ENCODE measurements at places on chromosomes 1 and 21.

DNA sequence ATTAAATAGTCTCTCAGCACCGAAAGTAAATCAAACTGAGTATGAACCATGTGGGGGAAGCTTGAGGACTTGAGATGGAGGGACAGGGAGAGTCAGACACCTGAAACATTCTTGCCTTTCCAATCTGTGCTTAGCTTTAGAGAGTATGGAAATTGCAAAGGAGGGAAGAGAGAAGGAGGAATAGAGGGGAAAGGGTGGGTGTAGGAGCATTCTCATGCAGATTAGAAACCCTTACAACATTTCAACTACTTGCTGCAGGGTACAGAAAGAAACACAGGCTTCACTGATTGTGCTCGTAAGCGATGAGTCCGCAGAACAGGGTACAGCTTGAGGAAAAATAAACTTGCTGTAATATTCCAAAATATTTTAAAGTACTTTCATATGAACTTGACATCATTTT lies 73.8 kb downstream of the NIBAN1 start:
- no peak for DNase-seq

DNA sequence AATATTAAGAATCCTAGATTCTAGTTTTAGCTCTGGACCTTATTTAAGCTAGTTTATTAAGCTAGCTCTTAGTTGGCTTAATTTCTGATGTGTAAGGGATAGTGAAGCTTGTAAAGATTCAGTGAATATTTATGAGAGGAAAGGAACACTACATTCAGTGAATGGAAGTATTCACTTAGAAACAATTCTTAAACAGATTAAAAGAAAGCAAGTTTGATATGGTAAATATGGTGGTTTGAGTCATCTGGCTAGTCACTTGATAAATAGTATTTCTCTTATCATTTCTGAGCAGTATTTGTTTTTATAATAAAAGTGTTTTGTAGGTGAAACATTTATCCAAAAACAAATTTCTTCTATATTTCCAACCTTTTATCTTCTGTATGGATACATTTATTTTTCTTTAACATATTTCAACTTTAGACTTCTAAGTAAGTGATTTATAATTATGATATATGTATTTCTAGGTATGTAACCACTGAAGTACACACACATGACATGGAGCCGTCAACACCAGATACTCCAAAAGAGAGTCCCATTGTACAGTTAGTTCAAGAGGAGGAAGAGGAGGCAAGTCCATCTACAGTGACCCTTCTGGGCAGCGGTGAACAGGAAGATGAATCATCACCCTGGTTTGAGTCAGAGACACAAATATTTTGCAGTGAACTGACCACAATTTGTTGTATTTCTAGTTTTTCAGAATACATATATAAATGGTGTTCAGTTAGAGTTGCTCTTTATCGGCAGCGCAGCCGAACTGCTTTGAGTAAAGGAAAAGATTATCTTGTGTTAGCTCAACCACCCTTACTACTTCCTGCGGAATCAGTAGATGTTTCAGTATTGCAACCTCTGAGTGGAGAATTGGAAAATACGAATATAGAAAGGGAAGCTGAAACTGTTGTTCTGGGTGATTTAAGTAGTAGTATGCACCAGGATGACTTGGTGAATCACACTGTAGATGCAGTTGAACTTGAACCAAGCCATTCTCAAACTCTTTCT lies 55.6 kb downstream of the SUCO start:
- peak; percentile 68 for DNase-seq

DNA sequence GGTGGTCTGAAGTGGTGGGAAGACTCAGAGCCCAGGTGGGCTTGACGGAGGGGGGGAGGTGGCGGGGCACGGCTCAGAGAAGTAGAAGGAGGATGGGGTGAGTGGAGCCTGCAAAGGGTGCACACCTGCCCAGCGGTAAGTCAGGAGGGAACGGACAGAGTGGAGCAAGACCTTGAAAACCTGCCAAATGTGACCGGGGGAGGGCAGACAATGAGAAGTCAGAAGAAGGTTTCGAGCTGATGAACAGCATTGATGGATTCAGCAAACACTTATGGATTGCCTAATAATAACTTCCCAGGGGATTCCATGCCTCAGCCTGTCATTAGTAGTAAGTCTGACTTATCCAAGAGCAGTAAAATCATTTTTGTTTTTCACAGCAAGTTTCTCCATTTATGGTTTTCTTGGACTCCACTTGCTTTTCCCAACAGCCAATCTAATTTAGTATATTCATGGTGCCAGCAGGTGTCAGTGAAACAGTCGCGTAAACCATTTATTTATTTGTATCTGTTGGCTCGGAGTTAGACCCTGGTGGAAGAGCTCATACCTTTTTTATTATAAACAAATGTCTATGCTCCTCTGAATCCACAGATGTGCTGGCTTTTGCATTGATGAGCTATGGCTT lies 279.1 kb downstream of the PCP4 start:
- no peak for DNase-seq

DNA sequence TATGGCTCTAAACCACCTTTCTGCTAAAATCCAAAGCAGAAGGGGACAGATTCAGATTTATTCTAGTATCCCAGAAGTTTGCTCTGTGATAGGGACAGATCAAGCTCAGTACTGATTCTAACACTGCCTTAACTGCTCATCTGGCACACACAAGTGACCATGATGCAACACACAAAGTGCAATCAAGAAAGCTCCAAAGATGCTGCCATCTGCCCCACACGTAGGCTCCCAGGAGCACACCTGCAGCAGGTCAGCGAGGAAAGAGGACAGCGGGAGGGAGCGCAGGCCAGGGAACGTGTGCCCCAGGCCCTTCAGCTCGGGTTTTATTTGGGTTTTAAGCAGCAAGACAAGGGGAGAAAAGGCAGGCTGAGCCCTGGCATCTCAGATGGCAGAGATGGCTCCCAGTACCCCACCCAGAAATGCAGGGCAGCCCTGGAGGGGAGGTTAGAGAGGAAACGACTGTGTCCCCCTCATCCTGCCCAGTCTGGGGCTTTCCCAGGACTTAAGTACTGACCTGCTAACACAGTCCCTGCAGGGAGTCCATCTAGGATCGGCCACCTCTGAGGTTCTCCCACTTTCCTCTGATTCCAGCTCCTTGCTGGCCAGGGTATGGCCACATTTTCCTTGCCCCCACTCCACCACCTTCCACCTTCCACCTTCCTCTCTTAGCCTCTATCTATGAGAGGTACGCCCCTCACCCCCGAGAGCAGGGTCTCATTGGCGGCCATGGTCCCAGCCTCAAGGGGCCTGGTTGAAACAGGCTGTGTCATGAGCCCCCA lies 1.2 kb downstream of the TRIM11 start:
- no peak for DNase-seq

DNA sequence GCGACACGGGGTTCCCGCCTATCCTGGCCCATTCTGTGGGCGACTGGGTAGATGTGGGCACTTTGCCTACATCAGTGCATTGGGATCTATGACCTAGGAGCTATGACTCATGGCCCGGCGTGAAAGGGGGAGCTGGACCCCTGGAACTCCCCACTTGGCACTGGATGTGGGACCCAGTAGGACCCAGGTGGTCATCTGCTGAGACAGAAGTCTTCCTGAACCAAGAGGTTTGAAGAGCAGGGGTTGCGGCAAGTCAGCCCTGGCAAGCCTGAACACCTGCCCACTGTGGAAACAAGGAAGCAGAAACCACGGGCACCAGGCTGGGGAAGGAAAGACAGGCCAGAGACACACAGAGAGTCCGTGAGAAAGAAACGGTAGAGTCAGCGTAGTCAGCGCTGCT lies 656.7 kb downstream of the AJAP1 start:
- DNase-seq = no peak

GRCh38 chr1:50913954-50914353 lies 46.1 kb downstream of the FAF1 start:
- DNase-seq = no peak

DNA sequence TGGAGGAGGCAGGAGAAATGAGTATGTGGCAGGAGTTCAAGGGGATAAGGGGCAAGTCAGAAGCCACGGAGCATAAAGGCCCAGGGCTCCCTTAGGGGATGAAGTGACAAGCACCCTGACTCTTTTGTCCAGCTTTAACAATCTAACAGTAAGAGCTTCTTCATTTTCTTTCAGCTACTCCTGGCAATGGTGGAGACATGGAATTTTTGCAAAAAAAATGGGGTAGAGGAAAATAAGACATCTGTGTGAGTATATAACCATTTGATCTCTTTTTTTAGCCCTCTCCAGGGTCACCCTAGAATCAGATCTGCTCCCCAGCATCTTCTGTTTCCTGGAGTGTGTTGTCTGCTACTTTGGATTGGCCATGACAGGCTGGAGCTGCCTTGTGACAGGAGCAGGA lies 47.1 kb downstream of the ZNF697 start:
- no peak for DNase-seq

DNA sequence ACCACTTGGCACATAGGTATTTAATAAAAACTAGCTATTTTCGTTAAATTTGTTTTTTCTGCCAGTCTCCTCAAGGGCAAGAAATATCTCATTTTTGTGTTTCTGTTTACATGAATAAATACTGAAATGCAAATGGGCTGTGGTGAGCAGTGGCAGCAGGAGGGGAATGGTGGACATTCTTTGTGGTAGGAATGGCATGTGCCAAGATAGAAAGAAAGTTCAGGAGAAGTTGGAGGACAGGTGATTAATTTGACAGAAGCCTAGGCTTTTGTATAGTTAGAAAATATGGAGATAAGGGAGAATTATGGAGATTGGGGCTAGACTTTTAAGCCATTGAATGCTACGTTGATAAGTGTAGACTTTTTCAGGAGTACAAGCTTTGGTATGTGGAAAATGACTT lies 8.6 kb downstream of the RAP1A start:
- DNase-seq = no peak

GRCh38 chr1:31984419-31985347 lies 29.0 kb upstream of the KHDRBS1 start:
- no peak for DNase-seq

DNA sequence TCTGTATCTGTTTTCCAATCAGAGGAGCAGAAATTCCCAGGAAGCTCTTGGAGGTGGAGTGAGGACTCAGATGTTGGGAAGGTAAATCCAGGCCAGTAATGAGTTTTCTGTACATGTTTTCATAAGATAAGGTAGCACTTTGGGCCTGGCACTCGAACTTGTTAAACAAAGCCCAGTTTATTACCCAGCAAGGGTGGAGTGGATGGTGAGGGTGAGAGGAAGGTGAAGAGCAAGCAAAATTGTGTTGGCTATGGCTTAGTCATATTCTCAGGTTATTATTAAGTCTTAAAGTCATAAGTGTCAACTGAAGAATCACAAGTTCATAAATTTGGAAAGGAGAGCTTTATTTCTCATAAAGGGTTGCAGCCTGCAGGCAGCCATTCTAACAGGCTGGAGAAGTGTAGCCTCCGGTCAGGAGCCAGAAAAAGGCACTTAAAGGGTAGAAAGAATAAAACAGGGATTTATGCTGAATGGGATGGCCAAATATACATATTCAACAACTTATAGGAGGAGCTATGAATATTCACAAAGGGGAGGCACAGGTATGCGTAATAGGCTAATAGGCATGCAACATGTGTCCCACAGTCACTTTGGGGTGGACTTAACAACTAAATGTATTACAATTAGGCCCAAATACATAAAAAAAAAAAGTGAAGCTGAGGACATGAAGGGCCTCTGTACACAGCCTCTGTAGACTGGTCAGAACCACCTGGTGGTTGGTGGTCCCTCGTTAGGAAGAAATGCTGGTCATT lies 523.9 kb downstream of the LMO4 start:
- DNase-seq = no peak

- DNase-seq = no peak
These were observed 12.3 kb downstream of the MYOC start for GRCh38 chr1:171640225-171640624.

DNA sequence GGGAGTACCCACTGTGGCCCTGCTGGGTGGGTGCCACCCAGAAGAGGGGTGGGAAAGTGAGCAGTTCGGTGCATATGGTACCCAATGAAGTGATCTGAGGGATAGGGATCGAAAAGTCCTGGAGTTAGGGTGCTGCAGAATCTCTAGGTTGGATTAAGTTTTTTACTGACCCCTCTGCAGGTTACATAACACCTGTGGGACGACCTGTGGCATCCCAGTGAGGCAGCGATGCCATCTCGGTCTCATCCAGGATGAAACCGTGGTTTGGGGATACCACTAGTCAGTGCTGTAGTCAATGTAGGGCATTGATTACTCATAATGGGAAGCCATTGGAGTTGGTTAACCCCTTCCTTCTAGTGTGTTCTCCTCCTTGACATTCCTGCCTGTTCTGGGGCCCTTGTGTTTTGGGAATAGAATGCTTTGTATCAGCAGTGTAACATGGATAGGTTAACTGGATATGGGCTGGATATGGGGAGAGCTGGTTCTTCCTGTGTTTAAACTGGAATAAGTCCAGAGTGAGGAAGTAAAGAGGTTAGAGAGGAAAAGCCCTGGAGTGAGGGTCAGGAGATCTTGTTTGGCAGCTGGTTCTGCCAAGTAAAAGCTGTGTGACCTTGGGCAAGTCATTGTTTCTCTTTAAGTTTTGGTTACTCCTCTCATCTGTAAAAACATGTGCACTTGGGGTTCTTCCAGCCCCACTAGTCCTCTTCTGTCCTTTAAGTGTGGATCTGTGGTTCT lies 42.8 kb upstream of the ATF3 start:
- DNase-seq = no peak

- no peak for DNase-seq
These were observed 27.2 kb downstream of the SYT6 start for GRCh38 chr1:114126261-114127095.

DNA sequence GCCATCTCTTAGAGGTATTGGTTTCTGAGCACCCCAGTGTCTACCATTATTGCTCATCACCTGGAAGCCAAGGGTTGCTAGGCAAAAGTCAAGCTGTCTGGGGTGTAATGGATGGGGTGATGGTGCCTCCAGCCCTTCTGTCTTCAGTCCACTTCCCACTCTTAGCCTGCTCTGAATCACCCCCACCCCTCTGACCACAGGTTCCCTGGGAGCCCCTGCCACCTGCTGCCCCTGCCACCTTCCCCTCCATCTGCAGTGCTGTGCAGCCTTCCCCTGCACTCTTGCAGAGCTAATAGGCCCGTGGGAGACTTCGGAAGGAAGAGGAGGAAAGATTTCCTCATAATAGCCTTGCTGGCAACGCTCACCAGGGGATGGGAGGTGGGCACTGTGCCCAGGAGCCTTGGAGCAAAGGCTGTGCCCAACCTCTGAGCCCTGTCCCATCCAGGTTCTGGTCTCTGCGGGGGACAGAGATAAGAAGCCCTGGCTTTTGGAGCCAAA lies 35.5 kb downstream of the CAPN2 start:
- no peak for DNase-seq

DNA sequence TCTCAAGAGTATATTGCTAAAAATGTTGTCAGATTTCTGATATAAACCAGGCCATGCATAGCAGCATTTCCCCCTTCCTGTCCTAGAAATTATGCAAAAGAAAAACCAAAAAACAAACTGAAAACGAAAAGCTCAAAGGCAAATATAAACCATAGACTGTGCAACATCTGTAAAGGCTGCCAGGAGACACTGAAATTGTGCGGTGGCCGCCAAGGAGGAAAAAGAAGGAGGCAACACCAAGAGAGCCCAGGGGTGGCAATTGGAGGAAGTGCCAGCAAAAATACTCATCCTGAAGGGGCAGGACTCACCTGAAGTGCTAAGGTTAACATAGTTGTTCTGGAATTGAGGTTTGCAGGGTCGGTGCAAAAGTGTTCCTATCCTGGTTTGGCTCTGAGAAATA lies 92.0 kb downstream of the RWDD3 start:
- DNase-seq = no peak

- DNase-seq = no peak
These were observed 16.4 kb downstream of the INPP5B start for GRCh38 chr1:37930246-37931101.

- no peak for DNase-seq
These were observed 32.5 kb upstream of the SARS1 start for GRCh38 chr1:109181085-109181806.

GRCh38 chr1:94111879-94112278 lies 9.1 kb downstream of the ABCA4 start:
- no peak for DNase-seq

Measured in glomerular endothelial cell (primary cell).